T follicular helper cell (primary cell): ENCODE measurements at places on chromosomes 7 and 10.

DNA sequence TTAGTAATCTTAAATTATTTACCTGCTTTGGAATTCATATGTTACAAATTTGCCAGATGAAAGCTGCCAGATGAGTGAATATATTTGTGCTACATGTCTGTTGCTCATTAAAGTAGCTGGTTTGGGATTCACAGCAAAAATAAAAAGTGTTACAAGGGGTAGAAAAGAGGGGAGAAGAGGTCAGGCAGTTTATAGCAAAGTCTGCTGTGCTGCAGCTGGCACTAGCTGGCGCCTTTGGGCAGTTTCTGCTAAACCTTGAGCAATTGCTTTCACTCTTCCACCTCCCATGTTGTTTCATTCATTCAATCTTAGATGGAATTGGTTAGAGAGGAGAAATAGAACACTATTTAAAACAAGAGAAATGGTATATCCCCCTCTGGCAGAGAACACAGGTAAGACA lies 404.1 kb upstream of the LRGUK start:
- DNase-seq = no peak

GRCh38 chr7:127189074-127189473 lies 63.7 kb downstream of the GRM8 start:
- DNase-seq = no peak

GRCh38 chr7:89145801-89146200 lies 350.3 kb upstream of the TEX47 start:
- no peak for DNase-seq

DNA sequence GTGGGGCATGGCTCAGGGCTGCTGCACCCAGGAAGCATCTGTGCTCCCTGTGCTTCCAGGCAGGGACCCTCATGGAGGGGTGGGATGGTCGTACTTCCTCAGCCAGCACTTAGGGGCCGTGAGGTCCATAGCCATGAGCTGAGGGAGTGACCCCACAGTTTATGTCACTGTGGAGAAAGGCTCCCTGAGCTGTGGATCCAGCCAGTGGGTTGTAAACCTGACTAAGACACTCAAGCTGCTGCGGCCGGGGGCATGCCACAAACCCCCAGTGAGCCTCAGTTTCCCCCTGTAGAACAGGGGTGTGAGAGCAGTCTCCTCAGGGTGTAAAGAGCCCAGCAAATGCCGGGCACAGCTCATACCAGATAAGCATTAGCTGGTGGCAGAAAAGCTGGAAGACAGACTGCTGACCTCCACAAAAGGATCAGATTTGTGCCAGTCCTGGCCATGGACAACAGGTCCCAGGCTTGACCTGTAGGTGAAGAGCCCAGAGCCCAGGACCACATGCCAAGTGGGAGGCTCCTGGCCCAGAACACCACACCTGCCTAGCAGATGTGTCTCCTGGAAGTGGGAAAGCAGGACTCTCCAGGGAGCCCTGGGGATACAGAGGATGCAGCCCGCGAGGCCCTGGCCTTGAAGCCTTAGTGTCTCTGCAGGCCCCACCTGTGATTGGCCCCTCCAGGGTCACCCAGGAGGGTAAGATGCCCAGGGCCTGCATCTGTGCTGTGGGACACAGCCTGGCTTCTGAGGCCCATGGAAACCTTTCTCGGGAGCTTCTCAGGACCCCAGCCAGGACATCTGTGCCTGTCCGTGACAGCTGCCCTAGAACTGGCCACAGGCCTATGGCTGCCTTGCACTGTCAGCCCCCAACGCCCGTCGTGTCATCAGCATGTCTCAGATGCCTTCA lies 78.1 kb upstream of the RET start:
- DNase-seq = no peak

- DNase-seq = no peak
Measured at GRCh38 chr7:137882261-137882668, 35.5 kb upstream of the DGKI start.

GRCh38 chr7:155296788-155297516 lies 726 bp upstream of the INSIG1 start:
- peak; percentile 74 for DNase-seq

GRCh38 chr7:84614821-84615501 lies 420.4 kb upstream of the SEMA3A start:
- no peak for DNase-seq

DNA sequence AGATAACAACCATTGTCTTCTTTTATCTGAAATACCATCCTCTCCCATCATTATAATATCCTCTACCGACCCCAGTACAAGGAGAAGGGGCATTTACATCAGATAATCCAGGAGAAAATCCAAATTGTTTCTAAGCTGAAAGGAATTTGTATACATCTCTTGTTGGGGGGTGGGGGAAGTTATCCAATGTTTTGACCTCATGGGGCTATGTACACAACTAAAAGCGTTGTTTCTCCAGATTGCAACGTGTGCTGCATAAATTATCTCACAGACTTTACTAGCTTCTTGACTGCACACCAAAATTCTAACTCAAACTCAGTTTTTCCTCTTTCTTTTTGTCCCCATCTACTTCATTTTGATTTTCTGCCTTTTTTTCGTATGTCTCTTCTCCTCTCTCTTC lies 156.7 kb downstream of the TWIST1 start:
- no peak for DNase-seq

DNA sequence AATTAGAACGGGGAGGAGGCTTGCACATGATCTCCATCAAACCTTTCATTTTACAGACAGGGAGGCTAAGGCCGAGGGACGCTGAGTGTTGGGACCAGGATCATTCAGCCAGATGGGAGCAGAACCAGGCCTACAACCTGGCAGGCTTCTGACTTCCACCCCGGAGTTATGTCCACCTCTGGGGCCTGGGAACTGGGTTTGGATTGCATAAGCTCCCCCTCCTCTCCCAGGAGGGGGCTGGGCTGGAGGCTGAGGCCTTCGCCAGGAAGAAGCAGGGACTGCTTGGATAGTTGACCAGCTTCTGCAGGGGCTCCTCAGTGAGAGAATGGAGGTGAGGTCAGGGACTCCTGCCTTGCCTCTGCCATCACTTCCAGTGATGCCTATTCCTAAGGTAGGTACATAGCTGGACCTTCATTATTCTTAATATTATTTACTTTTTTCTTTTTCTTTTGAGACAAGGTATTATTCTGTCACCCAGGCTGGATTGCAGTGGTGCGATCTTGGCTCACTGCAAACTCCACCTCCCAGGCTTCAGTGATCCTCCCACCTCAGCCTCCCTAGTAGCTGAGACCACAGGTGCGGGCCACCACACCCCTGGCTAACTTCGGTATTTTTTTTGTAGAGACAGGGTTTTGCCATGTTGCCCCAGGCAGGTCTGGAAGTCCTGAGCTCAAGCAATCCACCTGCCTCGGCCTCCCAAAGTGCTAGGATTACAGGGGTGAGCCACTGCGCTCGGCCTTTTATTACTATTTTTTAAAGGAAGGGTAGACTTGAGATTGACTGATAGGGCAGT lies 1.3 kb downstream of the SNX10 start:
- no peak for DNase-seq

- DNase-seq = no peak
Measured at GRCh38 chr7:75639886-75640190, 98.9 kb downstream of the HIP1 start.

DNA sequence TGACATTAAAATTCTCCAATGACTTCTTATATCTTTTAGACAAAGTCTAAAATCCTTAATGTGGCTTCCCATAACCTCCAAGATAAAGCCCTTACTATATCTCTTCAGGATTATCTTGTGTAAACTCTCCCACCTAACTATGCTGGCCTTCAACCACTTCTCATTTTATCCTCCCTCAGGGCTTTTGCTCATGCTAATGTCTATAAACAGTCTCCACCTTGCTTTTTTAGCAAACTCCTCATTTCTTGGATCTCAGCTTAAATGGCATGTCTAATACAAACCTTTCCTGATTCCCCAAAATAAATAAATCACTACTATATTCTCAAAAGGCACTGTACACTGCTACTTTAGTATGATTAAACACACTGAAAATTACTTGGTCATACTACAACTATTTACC lies 181.2 kb downstream of the LRRN3 start:
- no peak for DNase-seq

DNA sequence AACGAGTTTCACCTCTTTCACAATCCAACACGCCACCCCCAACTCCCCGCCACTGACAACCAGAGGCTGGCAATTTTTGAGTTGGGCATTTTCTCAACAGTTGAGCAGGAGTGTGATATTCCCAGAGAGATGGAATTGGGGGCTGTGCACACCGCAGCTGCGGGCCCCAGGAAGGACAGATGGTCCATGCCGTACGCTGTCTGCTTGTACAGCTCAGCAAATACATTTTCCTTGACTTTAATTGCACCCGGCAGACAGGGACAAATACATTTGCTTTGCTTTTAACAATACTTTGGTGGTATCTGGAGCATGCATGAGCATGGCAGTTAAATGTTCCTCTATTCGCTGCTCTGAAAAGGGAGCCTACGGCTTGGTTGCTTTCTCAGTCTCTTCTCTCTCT lies 354.2 kb upstream of the DPP6 start:
- no peak for DNase-seq

GRCh38 chr10:111767661-111768060 lies 415.9 kb downstream of the GPAM start:
- DNase-seq = no peak

DNA sequence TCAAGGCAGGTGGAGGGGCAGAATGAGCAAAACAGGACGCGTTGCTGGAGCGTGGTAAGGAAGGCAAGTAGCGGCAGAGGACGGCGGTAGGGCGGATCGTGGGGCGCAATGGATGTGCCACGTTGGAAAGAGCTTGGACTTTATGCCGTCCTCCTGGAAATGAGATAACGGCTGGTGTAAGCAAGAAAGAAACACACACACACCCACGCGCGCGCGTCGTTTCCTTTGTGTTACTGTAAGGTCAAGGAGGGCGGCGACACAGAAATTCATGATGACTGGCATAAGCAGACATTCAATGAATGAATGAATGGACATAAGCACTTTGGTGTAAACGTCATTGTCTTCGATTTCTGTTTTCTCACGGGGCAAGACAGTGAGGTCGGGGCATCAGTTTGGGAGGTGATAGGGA lies 683 bp upstream of the ENTPD7 start:
- DNase-seq = no peak

DNA sequence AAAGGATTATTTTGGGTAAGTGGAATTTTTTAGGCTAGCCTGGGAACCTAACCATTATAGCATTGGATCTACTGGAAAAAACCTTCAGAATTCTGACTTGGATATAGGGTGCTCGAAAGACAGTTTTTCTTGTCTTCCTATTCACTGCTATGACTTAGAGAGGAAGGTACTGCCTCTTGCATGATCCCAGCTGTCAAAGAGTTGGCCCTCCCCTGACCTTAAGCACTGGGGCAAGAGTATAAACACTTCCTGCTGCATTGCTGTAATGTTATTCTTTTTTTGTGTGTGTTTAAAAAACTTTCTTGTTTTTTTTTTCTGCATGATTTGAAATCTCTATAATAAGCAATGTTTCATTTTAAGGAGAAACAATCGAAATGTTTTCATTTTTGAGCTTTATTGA lies 113.0 kb downstream of the LRMDA start:
- no peak for DNase-seq

GRCh38 chr10:76544789-76545188 lies 1092.8 kb downstream of the KCNMA1 start:
- no peak for DNase-seq

GRCh38 chr7:91496251-91496820 lies 232.1 kb downstream of the FZD1 start:
- DNase-seq = no peak

- DNase-seq = no peak
Measured at GRCh38 chr10:90286941-90287340, 570.9 kb downstream of the HTR7 start.

GRCh38 chr7:128827248-128827958 lies 2.8 kb upstream of the FLNC start:
- no peak for DNase-seq

DNA sequence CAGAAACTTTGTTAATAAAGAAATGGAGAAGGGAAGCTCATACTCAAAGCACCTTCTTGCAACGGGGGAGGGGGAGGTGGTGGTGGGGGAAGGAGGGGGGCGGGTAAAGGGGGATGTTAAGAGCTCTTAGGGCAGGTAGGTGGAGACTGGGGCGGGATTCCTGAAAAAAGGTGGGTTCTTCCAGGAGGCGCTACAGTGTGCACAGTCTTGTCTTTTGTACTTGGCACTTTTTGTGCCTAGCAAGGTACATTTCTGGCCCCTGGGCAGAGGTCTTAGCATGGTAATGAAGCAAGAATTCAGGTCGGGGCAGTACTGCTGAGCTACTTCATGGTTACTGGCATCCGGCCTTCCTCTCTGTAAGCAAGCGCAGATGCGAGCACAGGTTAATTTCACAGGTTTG lies 15.2 kb upstream of the LAMB4 start:
- no peak for DNase-seq

GRCh38 chr10:117159390-117159789 lies 21.3 kb upstream of the VAX1 start:
- DNase-seq = no peak

GRCh38 chr7:122833888-122834570 lies 52.2 kb downstream of the CADPS2 start:
- DNase-seq = no peak

GRCh38 chr10:102501201-102502028 lies 1.1 kb downstream of the ACTR1A start:
- DNase-seq = no peak

GRCh38 chr7:6271060-6271658 lies 1.3 kb downstream of the CYTH3 start:
- DNase-seq = no peak

- DNase-seq = no peak
Measured at GRCh38 chr7:37409461-37409860, 39.2 kb downstream of the ELMO1 start.

GRCh38 chr7:94052398-94053180 lies 48.4 kb upstream of the BET1 start:
- DNase-seq = no peak

DNA sequence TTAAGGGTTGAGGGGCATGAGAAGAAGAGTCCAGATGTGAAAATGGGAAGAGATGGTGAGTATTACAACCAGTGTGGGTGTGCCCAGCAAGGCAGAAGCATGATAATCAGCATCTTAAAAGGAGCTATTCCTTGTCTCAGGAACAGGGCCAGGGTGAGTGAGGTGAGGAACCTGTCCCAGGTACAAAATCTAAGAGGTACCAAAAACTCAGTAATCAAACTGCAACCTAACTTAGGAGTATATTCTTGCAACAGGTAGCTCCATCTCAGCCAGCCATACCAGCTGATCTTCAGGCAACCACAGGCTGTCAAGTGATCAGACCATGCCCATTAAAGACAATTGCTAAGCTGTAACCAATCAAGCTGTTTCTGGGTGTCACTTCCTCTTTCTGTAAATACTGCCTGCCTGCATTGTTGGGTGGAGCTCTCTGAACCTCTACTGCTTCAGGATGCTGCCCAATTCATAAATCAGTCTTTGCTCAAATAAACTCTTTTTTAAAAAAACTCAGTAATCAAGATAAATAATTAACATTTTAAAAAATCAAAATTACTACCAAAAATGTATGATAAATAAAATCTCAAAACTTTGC lies 7.4 kb downstream of the KEL start:
- no peak for DNase-seq
